NCI-H1436 (cell line): ENCODE measurements at places on chromosomes 16 and 17.

GRCh38 chr16:75908331-75909117, 182.2 kb upstream of the CPHXL start:
- no peak for DNase-seq

GRCh38 chr17:62652251-62653001, 25.0 kb downstream of the MRC2 start:
- peak; percentile 24 for DNase-seq

- DNase-seq: no peak
Measured at GRCh38 chr16:56227936-56228335, 36.6 kb downstream of the GNAO1 start.

DNA sequence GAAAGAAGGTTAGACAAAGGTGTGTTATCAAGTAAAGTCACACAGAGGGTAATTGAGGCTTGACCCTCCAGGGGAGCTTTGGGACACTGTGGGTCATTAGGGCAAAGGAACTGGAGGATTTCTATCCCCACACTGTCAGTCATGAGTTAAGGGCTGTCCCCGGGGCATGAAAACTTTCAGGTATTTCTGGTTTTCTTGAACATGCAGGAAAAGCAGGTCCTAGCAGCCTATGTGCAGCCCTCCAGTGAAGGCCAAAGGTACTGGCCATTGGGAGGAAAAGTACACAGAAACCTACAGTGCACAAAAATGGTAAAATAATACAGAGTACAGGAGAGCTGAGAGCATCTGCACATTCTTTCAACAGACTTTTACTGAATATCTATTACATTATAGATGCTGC, 44.4 kb upstream of the SCNN1B start:
- no peak for DNase-seq

DNA sequence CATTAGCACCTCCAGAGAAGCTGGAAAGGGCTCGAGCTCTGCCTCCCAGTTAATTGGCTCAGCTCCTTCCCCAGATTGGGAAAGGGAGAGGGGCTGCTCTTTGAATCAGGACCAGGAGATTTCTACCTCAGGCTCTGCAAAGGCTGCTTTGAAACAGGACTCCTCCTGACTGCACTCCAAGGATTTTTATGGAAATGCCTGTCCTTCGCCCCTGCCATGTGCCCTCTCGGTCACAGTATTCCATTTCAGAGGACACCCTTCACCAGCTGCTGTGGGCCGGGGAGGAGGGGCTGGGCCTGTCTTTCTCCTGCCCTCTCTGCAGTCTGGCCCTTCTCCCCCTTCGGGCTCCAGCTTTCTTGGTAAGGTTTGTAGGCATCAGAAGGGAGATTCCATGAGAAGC, 13.6 kb downstream of the MRM1 start:
- DNase-seq: no peak

DNA sequence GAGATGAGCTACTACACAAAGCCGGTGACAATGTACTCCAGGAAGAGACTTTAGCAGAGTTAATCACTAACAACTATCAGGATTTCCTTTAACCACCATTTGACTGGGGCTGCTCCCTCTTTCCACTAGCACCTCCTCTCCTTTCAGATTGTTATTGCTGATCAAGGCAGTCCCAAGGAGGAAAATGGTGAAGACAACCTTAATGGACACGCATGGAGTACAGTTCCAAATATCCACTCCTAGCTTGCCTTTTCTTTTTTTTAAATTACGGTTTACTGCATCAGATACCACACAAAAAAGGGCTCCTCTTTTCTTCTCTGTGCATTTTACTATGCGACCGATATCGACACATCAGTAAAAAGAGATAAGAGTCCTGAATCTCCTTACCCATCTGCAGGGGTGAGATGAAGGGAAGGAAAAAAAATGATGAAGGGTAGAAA, 30.9 kb downstream of the FAM222B start:
- peak; percentile 29 for DNase-seq
